ENCODE measurements at places on chromosomes 4 and X.

DNA sequence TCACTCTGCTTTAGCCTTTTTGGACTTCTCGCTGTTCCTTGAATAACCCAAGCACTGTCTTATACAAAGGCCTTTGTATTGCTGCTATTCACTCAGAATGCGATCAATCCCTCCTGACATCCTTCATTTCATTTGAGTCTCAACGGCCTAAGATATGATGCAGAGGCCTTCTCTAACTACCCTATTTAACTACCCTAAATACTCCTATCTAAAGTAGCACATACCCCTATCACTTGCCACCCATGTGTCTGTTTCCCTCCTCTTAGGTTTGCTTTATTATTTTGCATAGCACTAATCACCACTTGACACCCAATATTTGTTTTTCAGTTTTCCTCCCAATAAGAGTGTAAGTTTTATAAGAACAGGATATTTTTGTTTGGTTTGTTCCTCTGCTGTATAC lies 42.3 kb upstream of the ACSL4 start:
- no peak for DNase-seq

DNA sequence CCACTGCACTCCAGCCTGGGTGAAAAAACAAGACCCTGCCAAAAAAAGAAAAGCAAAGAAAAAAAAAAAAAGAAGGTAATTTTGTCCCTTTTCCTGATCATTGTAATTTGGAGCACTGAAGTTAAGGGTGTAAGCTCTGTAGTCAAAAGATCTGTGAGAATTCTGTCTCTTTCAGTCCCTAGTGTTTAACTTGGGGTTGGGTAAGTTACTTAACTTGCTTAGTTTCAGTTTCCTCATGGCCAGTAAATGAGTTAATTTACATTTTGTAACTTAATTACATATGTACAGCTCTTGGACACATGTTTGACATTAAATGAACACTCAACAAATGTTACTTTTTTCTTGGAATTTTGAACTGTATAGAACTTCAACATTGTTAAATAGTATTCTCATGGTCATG lies 10.9 kb upstream of the UBE2K start:
- DNase-seq = no peak

- no peak for DNase-seq
Observed at GRCh38 chr4:7141151-7141834, 51.0 kb upstream of the SORCS2 start.

GRCh38 chr4:168138143-168138542 lies 45.8 kb downstream of the ANXA10 start:
- DNase-seq = no peak

GRCh38 chrX:45758319-45758718 lies 557.6 kb upstream of the DIPK2B start:
- DNase-seq = peak; percentile 30

- DNase-seq = no peak
Observed at GRCh38 chr4:141540643-141541042, 95.7 kb upstream of the IL15 start.

- no peak for DNase-seq
Observed at GRCh38 chr4:184955636-184956035, 62.7 kb upstream of the HELT start.

DNA sequence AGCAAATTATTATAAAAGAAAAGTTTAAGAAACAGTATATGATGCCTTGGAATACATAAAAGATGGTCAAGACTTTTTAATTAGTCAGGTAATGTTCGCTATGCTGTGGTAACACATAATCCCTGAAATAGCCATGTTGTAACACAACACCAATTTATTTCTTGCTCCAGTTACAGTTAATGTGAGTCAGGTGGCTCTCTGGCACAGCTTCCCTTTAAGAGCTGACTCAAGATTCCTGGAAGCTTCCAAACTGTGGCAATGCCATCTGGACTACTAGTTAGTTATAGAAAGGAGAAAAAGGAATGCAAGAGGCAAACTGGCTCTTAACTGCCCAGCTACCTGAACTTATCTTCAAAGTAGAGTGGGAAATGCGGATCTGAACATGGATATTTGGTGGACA lies 210.5 kb downstream of the CHM start:
- no peak for DNase-seq

DNA sequence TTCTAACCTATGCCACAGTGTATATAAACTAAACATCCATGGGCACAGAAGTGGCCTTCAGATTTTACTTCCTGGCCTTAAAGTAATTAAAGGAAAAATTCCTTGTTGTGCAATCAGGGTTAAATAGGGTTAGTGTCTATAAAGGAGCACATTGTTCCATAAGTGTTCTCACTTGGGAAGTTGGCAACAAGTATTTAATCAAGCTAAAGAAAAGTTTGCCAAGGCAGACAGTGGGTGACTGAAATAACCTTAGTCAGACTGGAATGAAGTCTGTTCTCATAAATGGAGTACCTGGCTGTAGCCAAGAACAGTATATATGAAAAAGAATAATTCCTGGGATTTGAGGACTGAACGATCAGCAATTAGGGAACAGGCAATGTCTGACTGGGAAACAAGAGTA lies 213.6 kb downstream of the HTR2C start:
- no peak for DNase-seq

DNA sequence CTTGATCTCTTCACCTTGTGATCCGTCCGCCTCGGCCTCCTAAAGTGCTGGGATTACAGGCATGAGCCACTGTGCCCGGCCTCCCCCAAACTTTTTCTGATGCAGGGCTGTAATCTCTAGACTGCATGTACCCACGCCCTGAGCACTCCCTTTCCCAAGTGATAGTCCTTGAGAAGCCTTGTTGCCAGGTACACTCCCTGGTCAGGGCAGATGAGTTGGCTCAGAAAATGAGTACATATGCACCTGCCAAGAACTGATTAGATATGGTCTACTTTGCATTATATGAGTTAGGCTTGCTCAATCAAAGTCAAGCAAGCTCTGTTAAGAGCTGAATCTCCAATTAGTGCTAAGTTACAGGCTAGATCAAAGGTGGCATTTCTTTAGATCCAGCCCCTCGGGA lies 20.3 kb downstream of the APOO start:
- DNase-seq = no peak

GRCh38 chrX:68908071-68908470 lies 79.2 kb downstream of the EFNB1 start:
- DNase-seq = no peak

GRCh38 chr4:91936311-91936710 lies 367.5 kb upstream of the GRID2 start:
- DNase-seq = no peak

DNA sequence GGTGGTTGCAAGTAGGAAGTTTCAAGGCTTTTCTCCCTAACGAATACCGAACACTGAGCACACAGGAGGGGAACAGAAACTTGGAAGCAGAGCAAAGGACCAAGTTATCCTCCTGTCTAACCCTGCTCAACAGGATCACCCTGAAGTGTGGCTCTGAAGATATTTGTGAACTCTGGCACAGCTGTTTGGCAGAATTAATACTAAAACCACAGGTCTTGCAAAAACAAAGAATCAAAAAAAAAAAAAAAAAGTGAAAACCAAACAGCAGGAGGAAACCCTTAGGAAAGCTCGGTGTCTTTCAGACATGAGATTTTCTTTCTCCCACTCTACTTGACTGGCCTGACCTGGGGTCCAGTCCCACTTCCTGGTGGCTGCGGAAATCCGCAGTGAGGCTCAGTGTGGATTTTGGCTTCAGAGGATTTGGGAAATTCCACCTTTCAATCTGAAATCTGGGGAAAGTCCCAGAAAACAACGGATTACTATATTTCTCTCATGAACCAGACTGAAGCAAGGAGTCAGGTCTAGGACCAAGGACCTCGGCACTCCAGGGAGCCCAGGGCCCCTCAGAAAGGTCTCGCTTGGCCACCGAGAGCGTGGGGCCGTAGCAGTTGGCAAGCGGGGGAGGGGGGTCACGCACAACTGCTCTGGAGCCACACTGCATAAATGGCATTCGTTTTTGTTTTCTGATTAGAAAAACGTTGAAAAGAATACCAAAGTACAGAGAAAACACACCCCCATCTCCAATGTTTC lies 867 bp downstream of the TIFA start:
- peak; percentile 57 for DNase-seq

- no peak for DNase-seq
Observed at GRCh38 chr4:55269995-55270394, 76.0 kb upstream of the SRD5A3 start.

- no peak for DNase-seq
Observed at GRCh38 chrX:70907900-70908299, 611 bp downstream of the TEX11 start.

DNA sequence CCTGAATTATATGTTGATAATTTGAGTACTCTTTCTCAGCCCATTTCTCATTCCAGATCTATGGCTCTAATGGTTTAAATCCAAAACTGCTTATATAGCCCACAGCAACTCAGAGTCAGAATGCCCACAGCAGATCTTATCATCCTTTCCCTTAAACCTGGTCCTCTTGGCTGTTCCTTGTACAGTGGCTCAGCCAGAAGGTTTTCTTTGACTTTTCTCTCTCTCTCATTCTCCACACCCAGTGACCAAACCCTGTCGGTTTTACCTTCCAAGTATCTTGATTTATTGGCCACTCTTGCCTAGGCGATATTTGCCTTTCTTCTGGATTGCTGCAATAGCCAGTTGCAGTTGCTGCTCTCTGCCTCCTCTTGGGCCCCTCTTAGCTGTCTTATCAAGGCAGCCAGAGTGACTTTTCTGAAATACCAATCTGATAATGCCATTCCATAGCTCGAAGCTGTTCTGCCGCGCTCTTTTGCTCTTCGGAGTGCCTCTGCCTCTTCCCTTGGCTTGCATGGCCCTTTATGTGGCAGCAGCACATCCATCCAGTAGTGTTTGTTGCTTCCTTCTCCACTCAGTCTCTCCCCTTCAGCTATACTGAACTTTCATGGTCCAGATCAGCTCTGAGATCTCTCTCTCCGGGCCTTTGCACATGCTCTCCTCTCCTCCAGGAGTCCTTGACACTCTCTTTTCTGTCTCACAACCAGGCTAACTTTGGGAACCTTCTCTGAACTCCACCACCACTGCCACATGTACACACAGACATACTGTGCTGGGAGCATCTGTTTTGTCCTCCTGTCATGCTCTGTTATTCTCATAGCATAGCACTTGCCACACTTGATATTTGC lies 11.8 kb downstream of the GAB1 start:
- no peak for DNase-seq

Data from B cell (primary cell).